ENCODE measurements at places on chromosomes 11 and 22.
A peak's percentile ranks its signal among the peaks of the same experiment; 100 is the strongest.

GRCh38 chr11:60130496-60130895, 42.0 kb downstream of the MS4A2 start:
- DNase-seq, result no peak

DNA sequence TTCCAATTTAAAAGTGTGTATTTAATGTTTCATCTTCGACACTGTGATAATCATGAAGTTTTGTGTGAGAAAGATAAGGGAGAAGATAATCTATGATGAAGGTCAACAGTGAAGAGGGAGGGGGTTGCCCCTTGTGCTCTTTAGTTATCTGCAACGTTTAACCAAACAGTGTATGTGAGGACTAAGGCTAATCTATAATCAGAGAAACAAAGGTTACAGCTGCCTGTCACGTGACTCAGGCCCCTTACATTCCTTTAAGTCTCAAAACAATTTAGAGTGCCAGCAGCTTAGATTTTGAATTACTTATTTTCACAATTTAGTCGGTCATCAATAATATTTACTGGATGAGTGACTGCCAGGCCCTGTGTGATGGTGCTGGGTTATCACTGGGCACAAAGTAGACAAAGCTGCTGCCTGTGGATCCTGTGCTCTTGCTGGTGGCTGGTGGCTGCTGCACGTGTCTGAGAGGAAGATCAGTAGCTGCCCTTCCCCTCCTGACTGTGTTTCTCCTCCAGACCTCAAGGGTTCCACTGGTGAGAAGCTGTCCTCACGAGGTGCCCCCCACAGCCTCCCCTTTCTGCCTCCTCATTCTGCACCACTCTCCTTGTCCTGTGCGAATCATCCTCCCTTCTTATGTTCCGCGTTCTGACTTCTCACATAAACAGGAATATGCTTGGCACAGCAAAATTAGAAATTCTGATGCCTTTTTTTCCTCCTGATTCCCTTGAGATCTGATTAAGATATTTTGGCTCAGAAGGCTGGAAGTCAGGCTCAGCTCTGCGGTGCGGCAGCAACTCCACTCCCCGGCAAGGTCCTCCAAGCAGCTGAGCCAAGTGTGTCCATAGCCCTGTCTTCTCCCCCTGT, 331.1 kb upstream of the B3GAT1 start:
- DNase-seq, result peak; percentile 12

DNA sequence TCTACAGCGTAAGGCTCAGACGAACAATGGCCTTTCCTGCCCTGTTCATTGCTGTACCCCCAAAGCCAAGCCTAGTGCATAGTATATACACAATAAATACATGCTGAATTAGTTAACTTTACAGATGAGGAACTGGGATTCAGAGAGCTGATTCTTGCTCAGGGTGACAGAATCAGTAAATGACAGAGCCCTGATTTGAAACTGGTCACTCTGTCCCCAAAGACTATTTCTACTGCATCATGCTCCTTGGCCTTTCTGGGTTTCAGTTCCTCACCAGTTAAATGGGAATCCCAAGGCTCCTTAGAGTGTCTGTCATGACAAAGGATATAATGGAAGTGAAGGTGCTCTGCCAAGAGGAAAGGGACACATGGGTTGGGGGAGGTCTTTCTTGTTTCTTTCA, 50.5 kb upstream of the TSKU start:
- DNase-seq, result no peak

DNA sequence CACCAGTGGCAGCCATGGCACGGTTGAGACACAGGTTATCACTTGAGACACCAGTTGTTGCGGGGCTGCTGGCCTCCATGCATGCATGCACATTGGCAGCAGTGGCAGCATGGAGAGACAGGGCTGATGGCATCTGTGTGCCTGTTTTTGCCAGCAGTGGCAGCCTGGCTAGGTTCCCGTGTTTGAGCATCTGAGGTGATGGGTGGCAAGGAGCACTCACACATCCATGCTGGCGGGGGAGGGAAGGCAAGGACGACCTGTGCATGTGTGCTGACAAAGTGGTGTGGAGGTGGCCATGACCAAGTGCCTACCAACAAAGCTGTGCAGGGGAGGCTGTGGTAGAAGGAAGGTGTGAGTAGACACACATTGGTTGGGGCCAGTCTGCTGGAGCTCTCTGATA, 133.5 kb downstream of the CNTN5 start:
- no peak for DNase-seq

DNA sequence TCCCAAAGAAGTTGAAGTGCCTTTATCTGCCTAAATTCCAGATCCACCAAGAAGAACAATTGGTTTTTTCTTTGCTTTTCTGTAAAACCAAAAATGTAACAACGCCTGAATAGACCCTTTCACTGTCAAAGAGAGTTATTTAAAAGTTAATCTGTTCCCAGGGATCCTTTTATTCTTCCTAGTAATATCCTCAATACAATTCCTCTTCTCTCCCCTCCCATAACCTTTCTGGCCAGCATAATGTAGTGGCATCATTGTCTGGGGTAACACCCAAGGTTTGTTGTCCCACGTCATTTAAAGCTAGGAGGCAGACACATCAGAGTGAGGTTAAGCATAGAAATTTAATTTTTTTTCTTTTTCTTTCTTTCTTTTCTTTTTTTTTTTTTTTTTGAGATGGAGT, 39.9 kb downstream of the MS4A2 start:
- DNase-seq, result no peak

GRCh38 chr11:63673579-63673978, 2.4 kb upstream of the ATL3 start:
- DNase-seq, result peak; percentile 69

GRCh38 chr11:65653229-65654225, 9.2 kb downstream of the RELA start:
- no peak for DNase-seq

- DNase-seq, result no peak
Measured at GRCh38 chr11:17846852-17847453, 112.4 kb downstream of the KCNC1 start.

Measured in fibroblast of skin of back (primary cell).